ENCODE measurements at places on chromosomes 1 and 21. TPM values are rescaled to one million over a fixed set of nuclear protein-coding genes. Genes with fewer than 3 reads are reported as not detected.
A peak's percentile ranks its signal among the peaks of the same experiment; 100 is the strongest.

Gene STRIP1
- polyA plus RNA-seq = 31.3 TPM

Gene FCRL3
- 0.48 TPM for polyA plus RNA-seq

Gene GCSAML
- 0.07 TPM for polyA plus RNA-seq

GRCh38 chr1:154469844-154470560, 32.0 kb upstream of the TDRD10 start:
- peaks cover 5% of the 10 kb centered on the region for H3K36me3 ChIP-seq
- no peak for DNase-seq
- H3K27ac ChIP-seq = no peak overlapping the region

GRCh38 chr1:212208978-212209644, 76.1 kb upstream of the PPP2R5A start:
- H3K27ac ChIP-seq = no peak overlapping the region
- no peaks in the 10 kb centered on the region for H3K36me3 ChIP-seq
- no peaks in the 10 kb centered on the region for H3K27me3 ChIP-seq

- no peak overlapping the region for H3K27ac ChIP-seq
- DNase-seq = no peak
- H3K27me3 ChIP-seq = no peaks in the 10 kb centered on the region
- no peaks in the 10 kb centered on the region for H3K36me3 ChIP-seq
- no peaks in the 10 kb centered on the region for H3K4me1 ChIP-seq
Observed at GRCh38 chr1:43719063-43719462, 11.7 kb downstream of the ST3GAL3 start.

DNA sequence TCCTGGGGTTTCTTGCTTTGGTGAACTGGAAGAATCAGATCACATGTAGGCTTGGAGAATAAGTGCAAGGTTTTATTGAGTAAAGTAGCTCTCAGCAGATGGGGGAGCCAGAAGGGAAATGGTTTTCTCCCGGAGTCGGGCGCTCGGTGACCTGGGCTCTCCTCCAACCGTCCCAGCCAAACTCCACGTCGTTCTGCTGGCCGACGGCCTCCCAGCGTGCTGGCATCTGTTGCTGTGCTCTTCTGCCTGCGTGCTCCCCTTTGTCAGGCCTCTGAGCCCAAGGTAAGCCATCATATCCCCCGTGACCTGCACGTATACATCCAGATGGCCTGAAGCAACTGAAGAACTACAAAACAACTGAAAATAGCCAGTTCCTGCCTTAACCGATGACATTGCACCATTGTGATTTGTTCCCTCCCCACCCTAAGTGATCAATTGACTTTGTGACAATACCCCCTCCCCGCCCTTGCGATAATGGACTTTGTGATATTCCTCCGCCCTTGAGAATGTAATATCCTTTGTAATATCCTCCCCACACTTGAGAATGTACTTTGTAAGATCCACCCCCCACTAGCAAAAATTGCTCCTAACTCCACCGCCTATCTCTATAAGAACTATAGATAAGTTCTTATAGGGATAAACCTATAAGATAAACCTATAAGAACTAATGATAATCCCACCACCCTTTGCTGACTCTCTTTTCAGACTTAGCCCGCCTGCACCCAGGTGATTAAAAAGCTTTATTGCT, 88.3 kb downstream of the SMYD3 start:
- H3K27ac ChIP-seq = no peak overlapping the region
- H3K36me3 ChIP-seq = no peaks in the 10 kb centered on the region
- DNase-seq = no peak

- no peaks in the 10 kb centered on the region for H3K4me1 ChIP-seq
- H3K4me3 ChIP-seq = no peak overlapping the region
- H3K27me3 ChIP-seq = peaks cover 3% of the 10 kb centered on the region
Observed at GRCh38 chr1:199746666-199747384, 280.7 kb upstream of the NR5A2 start.

- peaks cover 5% of the 10 kb centered on the region for H3K27me3 ChIP-seq
- no peak for DNase-seq
- H3K36me3 ChIP-seq = no peaks in the 10 kb centered on the region
- no peaks in the 10 kb centered on the region for H3K4me1 ChIP-seq
- H3K4me3 ChIP-seq = no peak overlapping the region
Observed at GRCh38 chr1:91548376-91549040, 47.9 kb downstream of the CDC7 start.

- no peaks in the 10 kb centered on the region for H3K27me3 ChIP-seq
- H3K4me1 ChIP-seq = no peaks in the 10 kb centered on the region
- peaks cover 4% of the 10 kb centered on the region for H3K36me3 ChIP-seq
- DNase-seq = peak; percentile 52
- H3K27ac ChIP-seq = no peak overlapping the region
Observed at GRCh38 chr1:81974222-81974841, 173.6 kb downstream of the ADGRL2 start.

DNA sequence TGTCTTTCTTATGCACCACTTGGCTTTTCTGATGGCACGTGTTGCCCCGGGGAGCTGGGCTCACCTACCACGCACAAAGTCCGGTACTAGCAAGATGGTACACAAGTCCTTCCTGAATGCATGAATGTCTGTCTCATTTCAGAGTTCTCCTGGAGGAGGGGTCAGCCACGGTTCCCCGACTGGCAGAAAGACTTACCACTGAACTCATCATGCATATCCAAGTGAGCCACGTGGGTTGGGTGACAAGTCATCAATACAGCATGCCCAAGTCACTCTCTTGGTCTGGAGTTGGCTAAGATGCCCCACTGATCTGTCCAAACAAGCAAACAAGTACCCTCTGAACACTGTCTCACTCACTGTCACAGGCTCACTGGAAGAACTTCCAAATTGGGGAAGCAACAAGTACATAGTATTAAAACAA, 28.6 kb upstream of the MX1 start:
- no peak overlapping the region for H3K4me3 ChIP-seq
- no peak for DNase-seq
- H3K4me1 ChIP-seq = no peaks in the 10 kb centered on the region

Measured in small intestine (tissue), 16 donors.